ENCODE measurements at places on chromosomes 7 and 10.

GRCh38 chr7:1678081-1678543 is 8.0 kb downstream of the ELFN1 start:
- no peak for DNase-seq

DNA sequence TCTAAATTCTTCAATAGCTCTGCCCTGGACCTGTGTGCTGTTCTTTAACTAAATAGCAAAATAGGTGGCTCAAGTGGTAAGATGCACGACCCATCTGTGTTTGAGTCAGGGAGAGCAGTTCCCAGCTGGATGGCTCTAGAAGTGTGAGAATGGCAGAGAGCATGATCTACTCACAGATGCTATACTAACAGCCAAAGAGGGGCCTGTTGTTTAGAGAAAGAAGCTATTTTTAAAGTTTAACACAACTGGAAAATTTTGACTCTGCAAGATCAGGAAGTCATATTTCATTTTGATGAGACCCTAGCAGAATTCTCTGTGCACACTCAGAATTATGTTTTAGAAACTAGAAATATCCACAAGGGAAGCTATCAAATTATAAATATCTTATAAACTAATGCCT is 87.4 kb upstream of the PIP4K2A start:
- DNase-seq, result no peak

DNA sequence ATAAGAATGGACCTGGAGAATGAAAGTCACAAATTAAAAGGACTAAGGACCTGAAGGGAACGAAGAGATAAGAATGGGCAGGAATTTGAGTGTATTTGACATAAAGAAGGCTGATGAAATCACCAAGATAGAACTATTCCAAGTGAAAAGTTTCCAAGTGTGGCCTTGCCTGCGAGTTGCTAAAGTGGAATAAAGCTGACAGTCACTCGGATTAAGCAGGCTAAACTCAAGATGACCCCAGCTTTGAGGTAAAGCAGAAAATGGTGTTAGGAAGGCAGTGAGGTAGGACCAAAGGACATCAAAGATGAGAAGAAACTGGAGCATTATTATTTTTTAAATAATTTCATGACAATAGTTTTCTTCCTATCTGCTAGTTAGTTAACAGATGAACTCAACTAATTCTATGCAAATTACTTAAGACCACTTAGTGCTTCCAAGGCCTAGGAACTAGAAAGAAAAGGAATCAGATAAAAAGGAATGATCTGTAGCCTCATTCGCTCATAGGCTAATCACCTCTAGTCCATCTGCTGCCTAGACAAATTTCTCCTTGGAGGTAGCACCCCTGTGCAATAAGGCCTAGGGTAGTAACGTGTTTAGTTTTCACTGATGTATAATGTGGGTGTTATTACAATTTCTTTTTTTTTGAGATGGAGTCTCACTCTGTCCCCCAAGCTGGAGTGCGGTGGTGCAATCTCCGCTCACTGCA is 34.5 kb downstream of the EZH2 start:
- DNase-seq, result no peak

DNA sequence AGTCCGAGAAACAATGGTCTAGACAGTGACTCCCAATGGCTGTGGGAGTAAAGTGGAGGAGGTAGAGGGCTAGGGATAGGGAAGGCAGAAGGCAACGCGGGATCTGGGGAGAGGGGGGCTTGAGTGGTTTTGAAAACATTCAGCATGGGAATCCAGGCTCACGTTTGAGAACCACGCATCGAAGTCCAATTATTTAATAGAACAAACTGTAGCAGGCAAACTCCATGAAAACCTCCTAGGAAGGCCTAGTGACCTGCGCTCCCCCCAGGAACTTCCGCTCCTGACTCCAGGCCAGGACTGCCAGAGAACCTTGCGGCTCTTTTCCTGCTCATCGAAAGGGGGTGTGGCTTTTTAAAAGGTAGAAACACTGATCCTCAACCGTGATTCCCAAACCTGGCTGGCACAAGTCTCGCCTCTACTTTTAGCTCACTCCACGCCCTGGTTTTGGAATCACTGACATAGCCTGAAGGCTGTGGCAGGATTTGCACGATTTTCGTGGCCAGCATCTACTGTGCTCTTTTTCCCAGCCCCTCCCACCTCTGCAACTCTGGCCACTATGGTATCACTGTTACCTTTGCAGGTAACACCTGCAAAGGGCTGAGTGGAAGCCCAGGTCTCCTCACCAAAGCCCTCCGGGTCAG is 43.4 kb downstream of the MYOF start:
- DNase-seq, result no peak

- DNase-seq, result no peak
These were observed 14.7 kb upstream of the LRRN3 start for GRCh38 chr7:111076205-111076604.

DNA sequence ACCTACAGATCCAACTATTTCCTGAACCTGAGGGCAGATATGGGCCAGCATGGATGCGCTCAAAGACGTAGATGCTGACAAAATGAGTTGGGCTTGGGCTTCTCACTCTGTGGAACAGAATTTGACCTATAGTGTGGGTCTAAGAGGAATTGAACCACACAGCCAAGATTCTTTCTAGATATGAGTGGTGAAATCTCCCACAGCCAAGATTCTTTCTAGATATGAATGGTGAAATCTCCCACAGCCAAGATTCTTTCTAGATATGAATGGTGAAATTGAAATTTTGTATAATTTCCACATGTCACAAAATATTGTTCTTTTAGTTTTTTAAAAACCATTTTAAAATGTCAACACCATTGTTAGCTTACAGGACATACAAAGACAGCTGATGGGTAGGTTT is 215.4 kb upstream of the LRGUK start:
- no peak for DNase-seq

DNA sequence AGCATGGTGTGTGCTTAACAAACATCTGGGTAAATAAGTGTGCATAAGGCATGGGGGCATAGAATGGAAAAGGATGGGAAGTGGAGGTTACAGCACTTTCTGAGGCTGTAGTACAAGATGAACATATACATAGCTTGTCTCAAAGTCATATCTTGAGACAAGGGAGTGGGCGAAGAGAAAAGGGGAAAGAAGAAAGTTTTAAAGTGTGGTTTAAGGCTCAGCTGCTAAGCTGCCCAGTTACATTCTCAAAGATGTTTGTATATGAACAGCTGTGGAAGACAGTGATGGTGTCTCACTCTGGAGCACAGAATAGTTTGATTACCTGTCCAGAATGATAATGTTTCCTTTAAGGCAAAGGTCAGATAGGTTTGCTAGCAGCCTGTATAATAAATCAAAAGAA is 61.9 kb upstream of the LANCL2 start:
- no peak for DNase-seq

- DNase-seq, result no peak
These were observed 534.6 kb downstream of the TFEC start for GRCh38 chr7:115496006-115496405.

- no peak for DNase-seq
These were observed 165.0 kb downstream of the RGS10 start for GRCh38 chr10:119377451-119377957.

DNA sequence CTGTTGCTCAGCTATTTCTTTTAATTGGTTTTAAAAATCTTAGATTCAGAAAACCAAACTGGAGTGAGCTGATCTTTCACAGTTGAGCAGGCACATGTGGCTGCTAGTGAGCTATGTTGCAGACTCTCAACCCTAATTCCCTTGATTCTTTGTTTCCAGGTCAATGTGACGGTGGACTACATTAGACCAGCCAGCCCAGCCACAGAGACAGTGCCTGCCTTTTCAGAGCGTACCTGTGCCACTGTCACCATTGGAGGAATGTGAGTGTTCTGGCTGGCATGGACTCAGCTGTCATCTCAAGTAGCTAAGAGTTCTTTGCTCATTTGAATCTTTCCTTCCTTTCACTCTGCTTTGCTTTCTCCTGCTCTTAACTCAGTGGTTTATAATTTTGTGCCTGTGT is 187.1 kb downstream of the LRRC4 start:
- DNase-seq, result no peak

- no peak for DNase-seq
These were observed 40.7 kb upstream of the SPDYE3 start for GRCh38 chr7:100266576-100267354.

- DNase-seq, result no peak
These were observed 12.2 kb upstream of the TPK1 start for GRCh38 chr7:144848078-144848477.

- DNase-seq, result no peak
These were observed 236.3 kb upstream of the CTBP2 start for GRCh38 chr10:125396676-125397075.

DNA sequence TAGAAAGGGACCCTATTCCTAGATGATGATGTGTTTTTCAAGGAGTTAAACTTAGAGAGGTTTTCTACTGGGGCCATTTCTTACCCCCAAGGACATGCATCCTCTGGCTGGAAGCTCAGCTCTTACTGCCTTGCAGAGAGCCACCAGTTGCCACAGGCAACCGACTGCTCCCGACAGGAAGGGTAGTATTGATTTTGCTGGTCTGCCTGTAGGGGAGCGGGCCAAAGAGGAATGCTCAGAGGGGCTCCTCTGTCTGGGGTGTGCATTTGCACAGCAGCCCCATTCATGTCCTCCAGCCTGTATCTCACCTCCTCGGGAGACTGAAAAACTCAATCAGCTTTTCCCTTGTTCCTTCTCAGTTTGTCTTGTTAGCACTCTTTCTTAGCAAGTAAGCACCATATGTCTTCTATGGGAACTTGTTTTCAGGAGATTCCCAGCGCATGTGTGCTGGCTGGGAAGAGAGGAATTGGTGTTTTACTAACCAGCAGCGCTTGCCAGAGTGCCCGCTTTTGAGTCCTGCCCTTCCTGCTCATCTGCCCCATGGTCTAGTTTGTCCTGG is 739.0 kb upstream of the GALNT17 start:
- DNase-seq, result no peak

DNA sequence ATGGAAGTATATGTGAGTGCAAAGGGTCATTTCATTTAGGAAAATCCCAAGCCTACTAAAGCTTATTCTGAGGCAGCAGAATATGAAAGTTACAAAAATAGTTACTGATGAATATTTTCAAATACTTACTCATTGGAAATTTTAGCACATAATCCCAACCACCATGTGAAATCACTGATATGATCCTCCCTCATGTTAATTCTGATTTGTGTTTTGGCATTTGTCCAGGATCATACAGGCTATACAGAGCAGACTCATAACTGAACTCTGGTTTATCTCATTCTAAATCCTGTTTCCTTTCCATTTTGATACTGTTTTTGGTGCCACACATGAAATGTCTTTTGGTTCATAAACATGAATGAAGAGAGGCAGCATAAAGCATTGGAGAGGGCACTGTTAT is 3.4 kb upstream of the FAM24B start:
- no peak for DNase-seq

DNA sequence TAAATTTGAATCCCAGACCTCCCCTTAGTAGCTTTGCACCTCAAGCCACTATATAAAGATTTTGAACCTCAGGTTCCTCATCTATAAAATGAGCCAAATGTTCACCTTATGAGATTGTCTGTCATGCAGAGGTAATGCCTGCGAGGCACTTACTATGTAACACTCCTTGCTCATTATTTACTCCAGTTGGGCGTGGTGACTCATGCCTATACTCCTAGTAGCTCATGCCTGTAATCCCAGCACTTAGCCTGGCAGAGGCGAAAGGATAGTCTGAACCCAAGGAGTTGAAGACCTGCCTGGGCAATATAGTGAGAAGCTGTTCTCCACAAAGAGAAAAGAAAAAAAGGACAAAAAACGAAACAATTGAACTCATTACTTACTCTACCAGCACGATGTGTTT is 82.2 kb downstream of the MDFIC start:
- DNase-seq, result no peak

- DNase-seq, result no peak
These were observed 22.4 kb downstream of the ADGRA1 start for GRCh38 chr10:133110133-133110532.

- no peak for DNase-seq
These were observed 320.2 kb downstream of the AHR start for GRCh38 chr7:17618652-17618974.

- DNase-seq, result no peak
These were observed 10.1 kb downstream of the ANKRD22 start for GRCh38 chr10:88841316-88842111.

GRCh38 chr10:5890452-5890915 is 441 bp downstream of the FBH1 start:
- no peak for DNase-seq

- DNase-seq, result no peak
These were observed 30.6 kb downstream of the TARP start for GRCh38 chr7:38242814-38243213.

DNA sequence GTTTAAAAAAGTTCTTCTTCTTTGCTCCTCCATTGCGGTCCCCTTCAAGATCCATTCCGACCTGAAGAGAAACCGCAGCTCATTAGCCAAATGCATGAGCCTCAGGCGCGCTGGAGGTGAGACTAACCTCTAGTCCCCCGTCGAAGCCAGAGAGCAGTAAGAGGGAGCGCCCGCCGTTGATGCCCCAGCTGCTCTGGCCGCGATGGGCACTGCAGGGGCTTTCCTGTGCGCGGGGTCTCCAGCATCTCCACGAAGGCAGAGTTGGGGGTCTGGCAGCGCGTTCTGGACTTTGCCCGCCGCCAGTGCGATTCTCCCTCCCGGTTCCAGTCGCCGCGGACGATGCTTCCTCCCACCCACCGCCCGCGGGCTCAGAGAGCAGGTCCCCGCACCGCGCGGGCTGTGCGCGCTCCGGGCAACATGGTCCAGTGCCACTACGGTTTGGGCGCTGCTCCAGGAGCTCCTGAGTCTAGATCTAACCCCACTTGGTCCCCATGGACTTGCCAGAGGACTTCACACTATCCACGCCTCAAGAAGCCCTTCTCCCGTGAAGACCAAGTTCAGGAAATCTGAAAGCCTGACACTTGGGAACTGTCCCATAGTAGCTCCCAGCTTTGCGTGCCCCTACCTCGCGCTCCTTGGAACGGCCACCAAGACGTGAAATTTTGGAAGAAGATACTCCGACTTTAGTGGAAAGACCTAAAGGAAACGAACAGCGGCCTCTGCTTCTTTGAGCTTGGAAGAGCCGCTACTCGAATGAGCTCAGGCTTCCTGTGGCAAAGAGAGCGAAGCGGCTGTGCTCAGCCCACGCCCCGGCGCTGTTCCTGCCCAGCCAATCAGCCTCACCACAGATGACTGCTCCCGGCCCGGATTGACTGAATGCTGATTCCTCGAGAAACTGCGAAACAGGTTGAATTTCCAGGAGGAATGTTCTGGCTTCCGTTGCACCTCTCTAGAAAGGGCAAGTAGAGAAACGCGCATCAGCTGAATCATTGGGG is at the start of gene ABCB1:
TSS of gene ABCB1 (minus strand) at position 755 of the 995 bp plus-strand sequence. CDS start at position 55, 700 bp downstream.
- DNase-seq, result peak; percentile 74

DNA sequence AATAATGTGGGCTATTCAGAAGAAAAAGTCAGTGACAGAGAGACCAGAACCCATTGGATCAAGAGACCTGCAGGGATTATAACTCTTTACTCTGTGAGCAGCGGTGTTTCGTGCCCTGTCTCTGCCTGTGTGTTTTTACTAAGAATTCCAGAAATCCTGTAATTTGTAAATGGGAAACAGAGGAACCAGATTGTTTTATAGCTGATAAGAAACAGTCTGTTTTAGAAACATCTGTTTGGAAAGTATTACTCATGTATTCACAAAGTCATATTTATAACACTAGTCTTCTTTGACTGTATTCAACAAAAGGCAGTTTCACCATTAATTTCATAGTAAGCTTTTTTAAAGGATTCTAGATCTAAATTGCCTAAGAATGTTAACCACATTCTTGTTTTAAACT is 30.0 kb upstream of the VDAC2 start:
- DNase-seq, result no peak

Measured in activated naive CD4-positive, alpha-beta T cell treated with anti-CD3 and anti-CD28 coated beads, Interleukin-2, amount 50 U/mL, for 72 hours (primary cell).